ENCODE measurements at places on chromosomes 1 and 21. TPM values are rescaled to one million over a fixed set of nuclear protein-coding genes. Genes with fewer than 3 reads are reported as not detected.

CITED4 gene
- total RNA-seq, result 108 TPM

TNFSF18 gene
- total RNA-seq, result not detected

KRTAP11-1 gene
- not detected for total RNA-seq

OR6K3 gene
- total RNA-seq, result not detected

PTCH2 gene
- 0.23 TPM for total RNA-seq

TLCD4 gene
- 7.5 TPM for total RNA-seq

HES4 gene
- 60.9 TPM for total RNA-seq

CHRM3 gene
- 0.09 TPM for total RNA-seq

TMEM240 gene
- total RNA-seq, result 0.75 TPM
